ENCODE measurements at places on chromosomes 2 and 18. TPM values are rescaled to one million over a fixed set of nuclear protein-coding genes. Genes with fewer than 3 reads are reported as not detected.

DNA sequence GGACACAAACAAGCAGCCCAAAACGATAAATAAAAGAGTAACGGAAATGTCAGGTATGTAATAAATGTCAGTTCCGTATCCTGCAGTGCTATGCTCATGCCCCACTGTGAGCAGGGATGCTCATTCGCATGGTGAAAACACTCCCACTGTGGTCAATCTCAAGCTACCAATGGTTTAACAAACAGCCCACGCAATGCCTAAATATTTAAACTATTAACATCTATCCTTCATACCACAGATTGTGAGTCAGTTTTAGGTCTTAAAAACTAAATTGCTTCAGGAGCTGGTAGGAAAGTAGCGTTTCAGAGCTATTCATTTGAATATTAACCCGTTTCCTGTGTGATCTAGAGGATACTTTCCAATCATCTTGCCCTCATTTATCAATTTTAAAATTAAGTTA lies 207.4 kb downstream of the TCF4 start:
- no peak for DNase-seq

- DNase-seq: peak; percentile 58
These were observed 51.2 kb downstream of the SPIRE1 start for GRCh38 chr18:12606592-12607315.

DNA sequence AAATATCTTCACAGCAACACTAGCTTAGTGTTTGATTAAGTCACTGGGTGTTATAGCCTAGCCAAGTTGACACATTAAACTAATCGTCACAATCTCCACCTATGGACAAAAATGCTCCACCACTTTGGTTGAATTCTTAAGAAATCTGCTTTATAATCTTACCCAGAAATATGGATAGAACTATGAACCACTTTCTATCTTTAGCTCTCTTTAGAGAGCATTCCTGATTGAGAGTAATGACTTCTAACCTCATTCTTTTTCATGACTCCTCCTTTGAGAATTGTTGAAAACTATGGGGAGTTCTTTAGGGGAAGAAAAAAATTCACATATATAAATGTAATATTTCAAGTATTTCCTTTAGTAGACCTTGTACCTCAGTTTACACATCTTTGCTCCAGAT lies 1282.2 kb upstream of the ZEB2 start:
- DNase-seq: no peak

DNA sequence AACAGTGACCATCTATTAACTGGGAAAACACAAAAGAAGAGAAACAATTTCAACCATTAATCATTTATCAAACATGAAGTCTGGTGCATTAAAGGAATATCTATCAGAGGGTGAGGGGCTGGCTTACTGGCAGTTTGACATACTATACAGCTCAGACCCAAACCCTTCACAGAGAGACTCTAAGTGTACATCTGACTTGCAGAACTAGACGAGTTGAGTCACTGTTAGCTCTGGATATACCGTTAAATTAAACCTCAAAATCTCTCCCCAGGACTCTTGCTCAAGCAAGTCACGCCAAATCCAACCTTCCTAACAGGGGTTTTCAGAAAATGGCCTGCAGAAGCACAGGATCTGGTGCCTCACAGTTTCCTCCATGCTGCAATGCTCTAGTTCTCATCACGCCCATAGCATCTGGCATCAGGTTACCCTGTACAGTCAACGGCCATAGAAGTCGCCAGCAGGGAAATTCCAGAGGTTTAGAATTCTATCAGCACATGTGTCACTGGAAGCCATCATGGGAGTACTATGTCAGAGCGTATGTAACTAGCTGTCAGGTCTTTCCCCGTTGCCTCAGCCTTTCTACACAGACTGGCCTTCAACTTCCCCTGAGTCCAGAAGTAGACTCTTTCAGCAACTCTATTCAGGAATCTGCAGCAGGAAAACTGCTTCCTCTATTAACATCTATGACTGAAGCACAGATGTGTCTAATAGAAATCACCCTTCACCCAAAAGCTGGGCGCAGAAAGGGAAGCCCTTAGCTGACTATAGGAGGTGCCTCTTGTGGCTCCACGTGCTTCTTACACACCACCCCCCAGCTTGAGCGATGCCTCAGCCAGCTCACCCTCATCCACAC lies 9.3 kb downstream of the TGOLN2 start:
- no peak for DNase-seq

- no peak for DNase-seq
These were observed 7.9 kb downstream of the ARL4C start for GRCh38 chr2:234488913-234489451.

TUBA4B gene
- total RNA-seq: not detected

PSMA8 gene
- total RNA-seq: not detected

ITGA4 gene
- total RNA-seq: 23.5 TPM

ACAA2 gene
- 61.0 TPM for total RNA-seq

ANKRD62 gene
- total RNA-seq: not detected
